ENCODE measurements at places on chromosomes 4 and X.

DNA sequence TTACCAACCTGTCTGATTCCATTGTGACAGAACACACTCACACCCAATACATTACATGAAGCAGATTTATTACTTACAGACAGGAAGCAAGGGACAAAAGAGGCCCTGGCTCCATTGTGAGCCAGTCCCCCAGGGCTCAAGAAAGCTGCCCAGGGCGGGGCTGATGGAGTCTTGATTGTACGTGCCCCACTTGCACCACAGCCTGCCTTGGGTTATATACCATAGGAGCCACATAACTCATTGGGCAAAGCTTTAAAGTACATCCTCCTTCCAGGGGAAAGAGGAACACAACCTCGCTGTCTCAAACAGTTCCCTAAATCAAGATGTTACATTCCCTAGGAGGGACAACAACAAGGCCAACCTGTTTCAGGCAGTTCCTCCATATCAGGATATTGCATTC lies 3.4 kb upstream of the ZRSR2 start:
- no peak for DNase-seq

DNA sequence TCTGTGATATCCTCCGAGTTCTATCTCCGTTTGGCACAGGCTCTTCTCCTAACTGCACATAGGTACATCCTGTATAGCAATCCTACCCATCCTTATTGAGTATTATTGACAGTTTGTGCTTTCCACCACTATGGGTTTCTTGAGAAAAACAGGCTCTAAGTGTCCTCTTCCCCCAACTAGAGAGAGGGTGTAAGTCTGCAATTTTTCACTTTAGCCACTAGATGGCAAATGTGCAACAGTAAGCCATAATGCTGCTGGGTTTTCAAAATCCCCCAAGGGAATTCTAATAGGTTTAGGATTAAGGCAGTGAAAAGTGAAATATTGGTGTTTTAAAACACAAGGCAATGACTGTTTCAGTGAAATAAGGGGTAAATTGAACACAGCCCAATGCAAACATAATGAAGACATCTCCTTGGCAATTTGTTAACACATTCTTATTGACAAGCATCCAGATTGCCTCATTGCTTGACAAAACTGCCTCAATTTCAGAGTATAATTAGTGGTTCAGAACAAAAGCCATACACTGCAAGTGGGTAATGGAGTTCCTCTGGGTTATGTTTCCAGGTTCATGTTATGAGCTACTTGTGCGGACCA lies 239.0 kb upstream of the HTR2C start:
- no peak for DNase-seq

- DNase-seq = no peak
These were observed 119.6 kb downstream of the FAAH2 start for GRCh38 chrX:57406149-57406548.

DNA sequence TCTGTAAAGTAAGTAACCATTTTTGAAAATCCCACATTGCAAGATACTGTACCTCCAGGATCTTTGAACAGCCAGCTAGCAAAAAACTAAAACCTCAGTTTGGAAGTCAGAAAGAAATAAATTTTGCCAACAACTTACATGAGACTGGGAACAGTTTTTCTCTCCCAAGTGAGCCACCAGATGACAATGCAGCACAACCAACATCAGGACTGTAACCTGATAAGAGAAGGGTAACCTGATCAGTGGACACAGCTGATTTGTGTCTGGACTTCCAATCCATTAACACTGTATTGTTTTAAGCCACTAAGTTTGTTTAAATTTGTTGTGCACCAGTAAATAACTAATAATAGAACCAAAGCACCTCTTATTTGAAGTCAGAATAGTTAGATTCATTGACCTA lies 923.3 kb downstream of the FAT4 start:
- DNase-seq = no peak

DNA sequence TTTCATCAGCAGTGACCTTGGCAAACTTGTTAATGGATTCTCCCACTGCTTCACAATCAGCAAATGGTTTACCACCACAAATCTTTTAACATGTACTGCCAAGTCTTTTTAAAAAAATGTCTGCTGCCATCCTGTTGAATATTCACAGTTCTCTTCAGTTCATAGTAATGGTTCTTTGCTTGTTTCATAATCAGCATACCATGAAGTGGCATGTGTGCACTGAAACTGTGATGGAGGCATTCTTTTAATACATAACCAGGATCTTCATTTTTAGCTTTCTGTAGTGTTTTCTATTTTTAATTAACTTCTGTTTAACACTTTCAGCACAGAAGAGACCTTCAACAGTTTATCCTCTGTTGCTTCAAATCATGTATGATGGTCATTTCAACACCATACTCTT lies 230.1 kb upstream of the ARSJ start:
- no peak for DNase-seq

DNA sequence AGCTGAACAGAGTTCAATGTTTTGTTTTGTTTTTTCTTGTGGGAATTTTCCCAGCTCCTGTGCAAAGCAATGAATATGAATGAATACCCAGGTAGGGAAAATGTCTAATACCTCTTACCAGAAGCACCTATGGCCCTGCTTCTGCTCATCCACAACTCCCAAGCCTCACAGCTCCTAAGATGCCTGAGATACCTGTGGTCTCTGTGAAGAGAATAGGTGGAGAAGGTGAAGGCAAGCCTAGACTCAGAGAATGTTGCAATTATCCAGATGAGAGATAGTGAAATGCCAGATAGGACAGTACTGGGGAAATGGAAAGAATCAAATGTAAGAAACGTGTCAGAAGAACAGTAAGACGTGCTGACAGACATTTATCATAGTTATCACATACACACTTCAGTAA lies 70.2 kb upstream of the NOCT start:
- DNase-seq = no peak

DNA sequence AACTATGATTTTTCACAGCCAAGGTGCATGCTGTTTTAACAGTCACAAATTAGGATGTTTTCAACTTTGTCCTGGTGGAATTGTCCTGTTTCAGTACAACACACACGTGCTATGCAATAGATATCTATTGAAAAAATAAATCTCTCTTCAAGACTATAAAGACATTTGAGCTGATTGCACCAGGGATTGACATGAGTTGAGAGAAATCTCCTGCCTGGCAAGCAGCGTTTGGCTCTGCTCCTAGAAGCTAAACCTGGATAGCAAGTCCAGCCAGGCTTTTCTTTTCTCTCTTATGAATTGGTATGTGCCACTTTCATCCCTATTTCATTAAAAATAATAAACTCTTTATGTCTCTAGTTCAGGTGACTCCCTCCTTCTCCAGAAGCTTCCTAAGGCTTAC lies 16.6 kb upstream of the NPNT start:
- no peak for DNase-seq

GRCh38 chrX:11266573-11267003 lies 26.6 kb upstream of the AMELX start:
- no peak for DNase-seq

DNA sequence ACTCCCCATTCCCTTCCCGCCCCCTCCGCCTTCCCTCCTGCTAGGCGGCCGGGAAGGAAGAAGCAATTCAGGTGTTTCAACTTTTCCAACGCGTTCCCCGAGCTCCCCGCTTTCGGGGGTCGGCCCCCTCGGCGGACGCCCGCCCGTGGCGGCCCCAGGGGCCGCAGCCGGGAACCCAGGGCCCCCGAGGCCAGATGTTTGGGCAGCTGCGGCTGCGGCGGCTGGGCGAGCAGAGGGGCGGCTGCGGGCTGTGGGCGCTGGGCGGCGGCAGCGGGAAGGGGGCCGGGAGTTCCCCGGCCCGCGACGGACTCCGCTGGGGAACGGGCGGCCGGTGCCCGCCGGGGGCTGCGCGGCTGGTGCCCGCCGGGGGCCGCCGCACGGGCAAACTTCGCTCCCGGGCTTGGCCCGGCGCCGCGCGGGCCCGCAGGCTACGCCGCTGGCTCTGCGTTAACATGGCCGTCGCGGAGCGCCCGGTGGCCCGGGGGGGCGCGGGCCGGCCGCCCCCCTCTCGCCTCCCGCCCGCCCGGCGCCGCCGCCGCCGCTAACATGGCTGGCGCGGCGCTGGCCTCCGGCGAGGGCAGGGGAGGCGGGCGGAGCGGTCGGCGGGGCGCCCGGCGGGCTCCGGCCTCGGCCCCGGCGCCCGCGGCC lies 510 bp downstream of the HMGB3 start:
- no peak for DNase-seq

DNA sequence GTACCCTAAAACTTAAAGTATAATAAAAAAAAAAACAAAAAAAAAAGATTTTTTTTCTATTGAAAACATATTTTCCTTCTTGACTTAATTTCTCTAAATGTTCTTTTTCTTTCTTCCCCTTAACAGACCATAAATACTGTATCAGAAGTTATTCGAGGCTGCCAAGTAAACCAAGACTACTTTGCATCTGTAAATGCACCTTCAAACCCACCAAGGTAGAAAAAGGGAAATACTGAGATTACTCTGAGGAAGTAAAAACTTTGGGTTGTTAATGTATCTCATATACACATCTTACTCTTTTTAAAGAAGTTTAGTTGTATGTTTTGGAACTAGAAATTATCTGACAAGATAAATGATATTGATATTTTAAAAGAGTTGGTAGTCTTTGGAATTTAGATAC lies 65.6 kb downstream of the USO1 start:
- DNase-seq = no peak

- no peak for DNase-seq
These were observed 1122.9 kb upstream of the PCDH10 start for GRCh38 chr4:132026166-132026565.

DNA sequence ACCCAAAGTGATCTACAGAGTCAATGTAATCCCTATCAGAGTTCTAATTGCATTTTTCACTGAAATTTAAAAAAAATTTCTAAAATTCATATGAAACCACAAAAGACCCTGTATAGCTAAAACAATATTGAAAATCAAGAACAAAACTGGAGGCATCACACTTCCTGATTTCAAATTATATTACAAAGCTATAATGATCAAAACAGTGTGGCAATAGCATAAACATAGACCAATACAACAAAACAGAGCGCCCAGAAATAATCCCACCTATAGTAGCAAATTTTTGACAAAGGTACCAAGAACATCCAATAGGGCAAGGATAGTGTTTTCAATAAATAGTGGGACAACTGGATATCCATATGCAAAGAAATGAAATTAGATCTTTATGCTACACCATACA lies 59.4 kb upstream of the PRKG2 start:
- no peak for DNase-seq

DNA sequence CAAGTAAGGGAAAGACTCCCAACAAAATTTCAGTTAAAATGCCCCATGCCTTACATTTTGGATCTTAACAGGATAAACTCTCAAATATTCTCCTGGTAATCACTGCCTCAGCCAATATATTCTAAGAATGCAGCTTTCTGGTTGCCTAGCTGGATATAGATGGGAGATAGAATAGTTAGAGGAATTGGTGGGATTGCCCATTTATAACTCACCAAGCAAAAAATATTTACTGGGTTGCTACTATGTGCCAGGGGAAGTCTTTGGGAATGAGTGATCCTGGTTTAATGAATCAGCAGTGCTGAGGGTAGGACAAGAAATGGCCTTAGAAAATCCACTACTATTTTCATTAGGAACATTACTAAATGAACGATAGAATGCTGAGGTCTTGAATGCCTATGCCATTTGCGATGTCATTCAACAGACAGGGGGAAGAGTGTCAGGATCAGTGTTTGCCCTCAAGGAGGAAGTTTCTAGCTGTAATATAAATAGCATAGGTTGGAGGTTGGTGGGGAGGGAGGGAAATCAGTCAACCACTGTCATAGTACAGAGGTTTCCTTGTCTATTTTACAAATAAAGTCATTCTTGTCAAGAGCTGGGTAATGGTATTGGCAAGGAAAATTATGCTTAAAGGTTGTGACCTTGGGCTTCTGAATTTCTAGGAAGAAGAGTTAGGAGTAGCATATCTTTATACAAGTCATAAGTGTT lies 63.5 kb downstream of the ENOPH1 start:
- no peak for DNase-seq

DNA sequence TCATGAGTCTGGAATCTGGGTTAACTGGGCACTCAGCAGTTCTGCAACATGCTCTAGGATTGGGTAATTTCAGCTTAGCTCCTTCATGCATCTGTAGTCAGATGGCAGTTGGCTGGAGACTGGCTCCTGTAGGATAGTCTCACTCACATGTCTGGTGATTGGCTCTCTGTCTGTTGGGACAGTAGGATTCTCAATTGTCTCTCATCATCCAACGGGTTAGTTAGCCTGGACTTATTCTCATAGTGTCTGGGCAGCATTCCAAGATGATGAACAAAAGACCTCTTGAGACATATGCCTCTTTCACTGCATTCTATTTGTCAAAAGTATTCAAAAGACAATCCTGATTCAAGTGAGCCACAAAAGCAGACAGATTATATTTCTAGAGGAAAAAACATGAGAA lies 795.6 kb upstream of the GALNTL6 start:
- no peak for DNase-seq

DNA sequence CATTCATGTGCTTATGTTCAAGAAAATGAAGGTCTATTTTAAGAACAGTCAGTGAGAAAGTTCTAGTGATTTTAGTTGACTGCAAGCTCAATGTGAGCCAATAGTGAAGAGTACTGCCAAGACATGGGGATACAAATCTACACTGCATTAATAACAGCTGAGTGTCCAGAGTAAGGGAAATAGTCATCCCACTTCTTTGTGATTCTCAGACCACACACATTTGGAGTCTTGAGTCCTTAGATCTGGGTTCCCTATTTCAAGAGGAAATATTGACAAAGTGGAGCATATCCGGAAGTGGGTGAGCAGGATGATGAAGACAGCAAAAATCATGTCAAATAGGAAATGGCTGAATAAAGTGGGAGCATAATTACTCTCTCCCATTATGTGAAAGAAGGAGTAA lies 171.1 kb downstream of the LARP7 start:
- DNase-seq = no peak

- DNase-seq = peak; percentile 4
These were observed 197.9 kb upstream of the PPP1R2C start for GRCh38 chrX:42975906-42976305.

- DNase-seq = no peak
These were observed 26.0 kb downstream of the ZNF81 start for GRCh38 chrX:47862680-47863079.

DNA sequence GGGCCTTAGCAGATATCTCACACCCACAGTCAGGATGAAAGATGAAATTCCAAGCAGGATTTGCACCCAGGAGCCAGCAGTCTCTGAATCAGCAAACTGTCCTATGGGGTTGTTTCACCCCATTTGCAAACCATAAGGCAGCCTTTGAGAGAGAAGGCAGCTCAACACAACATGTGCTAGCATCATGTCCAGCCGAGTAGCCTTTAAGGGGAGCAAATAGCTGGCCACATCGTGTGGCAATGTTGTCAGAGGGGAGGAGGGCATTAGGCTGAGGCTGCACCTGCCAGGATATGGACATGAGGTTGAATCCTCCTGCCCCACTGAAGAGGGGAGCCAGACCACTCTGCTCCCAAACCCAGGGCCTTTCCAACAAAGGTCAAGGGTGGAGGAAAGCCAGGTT lies 20.6 kb upstream of the PJA1 start:
- no peak for DNase-seq

- DNase-seq = no peak
These were observed 106.4 kb upstream of the NWD2 start for GRCh38 chr4:37138019-37138653.

- no peak for DNase-seq
These were observed 79.7 kb downstream of the SHROOM2 start for GRCh38 chrX:9865804-9866472.

- DNase-seq = no peak
These were observed 82.8 kb downstream of the CPZ start for GRCh38 chr4:8675383-8675782.
